Activated CD4-positive, alpha-beta T cell treated with anti-CD3 and anti-CD28 coated beads for 36 hours (primary cell): ENCODE measurements at places on chromosomes 6 and 20. TPM values are rescaled to one million over a fixed set of nuclear protein-coding genes. Genes with fewer than 3 reads are reported as not detected.

- no peak overlapping the region for H3K27ac ChIP-seq
- H3K4me1 ChIP-seq, result no peaks in the 10 kb centered on the region
Observed at GRCh38 chr6:39961178-39961577, 26.9 kb upstream of the MOCS1 start.

GRCh38 chr6:108665495-108666196, 104.9 kb downstream of the FOXO3 start:
- no peak overlapping the region for H3K27ac ChIP-seq
- H3K4me1 ChIP-seq, result peaks cover 49% of the 10 kb centered on the region
- peaks cover 21% of the 10 kb centered on the region for H3K36me3 ChIP-seq
- no peaks in the 10 kb centered on the region for H3K27me3 ChIP-seq
- DNase-seq, result peak; percentile 32

Gene LY6G6C
- not detected for total RNA-seq

DNA sequence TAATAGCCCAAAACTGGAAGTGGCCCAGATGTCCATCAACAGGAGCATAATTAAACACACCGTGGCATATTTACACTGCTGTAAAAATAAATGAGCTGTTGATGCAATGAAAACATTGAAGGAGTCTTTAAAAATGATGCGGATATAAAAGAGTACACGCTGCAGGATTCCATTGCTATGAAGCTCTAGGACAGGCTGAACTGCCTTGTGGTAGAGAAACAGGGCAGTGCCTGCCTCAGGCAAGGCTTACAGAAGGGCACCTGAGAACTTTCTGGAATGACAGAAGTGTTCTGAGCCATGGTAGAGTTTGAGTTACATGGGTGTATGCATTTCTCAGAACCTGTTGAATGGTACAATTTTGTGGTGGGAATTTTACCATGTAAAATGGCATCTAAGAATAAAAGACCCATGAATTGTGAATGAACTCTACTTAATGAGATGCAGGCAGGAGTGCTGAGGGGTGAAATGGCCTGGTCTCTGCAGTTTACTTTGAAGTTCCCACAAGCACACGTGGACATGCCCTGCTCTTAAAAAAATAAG, 45.3 kb upstream of the RIN2 start:
- H3K4me1 ChIP-seq, result no peaks in the 10 kb centered on the region
- no peak overlapping the region for H3K27ac ChIP-seq
- peaks cover 4% of the 10 kb centered on the region for H3K27me3 ChIP-seq
- no peak for DNase-seq
- no peaks in the 10 kb centered on the region for H3K36me3 ChIP-seq

DNA sequence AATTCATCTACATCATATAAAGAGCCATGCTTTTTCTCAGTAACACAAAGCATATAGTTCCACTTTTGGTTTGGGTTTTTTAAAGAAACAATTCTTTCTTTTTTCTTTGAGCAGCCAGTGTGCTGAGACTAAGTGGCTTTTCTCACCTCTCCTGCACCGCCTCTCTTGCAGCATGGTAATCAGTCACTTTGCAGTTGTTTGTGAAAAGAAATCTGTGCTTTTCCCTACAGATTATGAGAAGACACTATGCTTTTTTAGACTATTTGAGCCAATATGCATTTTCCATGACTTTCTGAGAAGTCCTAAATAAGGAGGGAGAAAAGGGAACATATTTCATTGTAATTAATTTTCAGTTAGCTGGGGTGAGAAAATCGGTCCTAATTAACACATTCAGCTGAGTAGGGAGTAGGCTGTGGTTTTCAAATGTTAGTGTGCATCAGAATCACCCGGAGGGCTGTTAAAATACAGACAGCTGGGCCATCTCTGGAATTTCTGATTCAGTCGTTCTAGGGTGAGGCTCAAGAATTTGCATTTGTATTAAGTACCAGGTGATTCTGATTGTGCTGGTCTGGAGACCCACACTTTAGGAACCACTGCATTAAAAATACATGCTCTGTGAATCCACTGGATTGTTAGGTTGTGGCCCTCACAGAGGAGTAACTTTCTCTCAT, 155.2 kb downstream of the TINAG start:
- no peaks in the 10 kb centered on the region for H3K27me3 ChIP-seq
- no peaks in the 10 kb centered on the region for H3K36me3 ChIP-seq
- DNase-seq, result no peak
- no peak overlapping the region for H3K27ac ChIP-seq
- no peaks in the 10 kb centered on the region for H3K4me1 ChIP-seq
- H3K4me3 ChIP-seq, result no peak overlapping the region

DNA sequence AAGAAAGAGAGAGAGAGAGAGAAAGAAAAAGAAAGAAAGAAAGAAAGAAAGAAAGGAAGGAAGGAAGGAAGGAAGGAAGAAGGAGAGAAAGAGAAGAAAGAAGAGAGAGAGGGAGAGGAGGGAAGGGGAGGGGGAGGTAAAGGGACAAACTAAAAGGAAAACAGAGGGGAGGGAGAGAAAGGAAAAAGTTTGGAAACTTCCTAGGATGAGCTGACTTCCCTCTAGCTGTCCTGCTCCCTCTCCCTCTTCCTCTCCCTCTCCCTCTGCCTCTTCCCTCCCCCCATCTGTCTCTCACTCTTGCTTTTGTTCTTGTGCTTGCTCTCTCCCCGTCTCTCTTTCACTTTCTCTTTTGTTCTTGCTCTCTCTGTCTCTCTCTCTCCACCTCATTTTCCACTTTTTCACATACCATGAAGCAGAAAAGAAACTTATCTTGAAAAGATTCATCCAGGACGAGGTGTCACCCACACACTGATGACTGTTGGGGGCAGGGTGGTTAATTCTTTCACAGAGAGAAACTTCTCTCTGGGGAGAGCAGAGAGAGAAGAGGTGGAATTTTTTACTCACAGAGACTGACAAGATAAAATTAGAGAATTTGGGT, 56.4 kb upstream of the DUSP22 start:
- H3K36me3 ChIP-seq, result no peaks in the 10 kb centered on the region
- H3K27ac ChIP-seq, result peak overlapping the region; percentile 80
- DNase-seq, result peak; percentile 87
- peaks cover 51% of the 10 kb centered on the region for H3K4me1 ChIP-seq
- H3K27me3 ChIP-seq, result no peaks in the 10 kb centered on the region

DNA sequence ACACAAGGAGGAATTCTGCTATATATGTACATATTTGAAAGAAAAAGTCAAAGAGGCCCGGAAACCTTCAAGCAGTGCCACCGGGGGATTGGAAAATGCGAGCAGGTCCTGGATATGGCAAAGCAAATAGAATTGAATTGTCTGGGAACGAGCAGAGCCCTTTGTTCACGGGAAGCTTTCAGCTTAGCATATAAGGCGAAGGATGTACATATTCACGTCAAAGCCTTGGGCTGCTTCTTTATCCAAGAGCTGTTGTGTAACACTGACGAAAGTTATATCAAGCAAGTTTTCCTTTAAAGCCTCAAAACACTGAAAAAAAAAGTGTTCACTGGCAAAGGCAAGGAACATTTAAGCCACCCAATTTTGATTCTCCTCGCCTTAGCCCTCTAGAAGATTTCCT, 171.0 kb downstream of the GPX5 start:
- no peak overlapping the region for H3K27ac ChIP-seq
- DNase-seq, result no peak
- H3K4me3 ChIP-seq, result no peak overlapping the region
- H3K27me3 ChIP-seq, result peaks cover 60% of the 10 kb centered on the region

DNA sequence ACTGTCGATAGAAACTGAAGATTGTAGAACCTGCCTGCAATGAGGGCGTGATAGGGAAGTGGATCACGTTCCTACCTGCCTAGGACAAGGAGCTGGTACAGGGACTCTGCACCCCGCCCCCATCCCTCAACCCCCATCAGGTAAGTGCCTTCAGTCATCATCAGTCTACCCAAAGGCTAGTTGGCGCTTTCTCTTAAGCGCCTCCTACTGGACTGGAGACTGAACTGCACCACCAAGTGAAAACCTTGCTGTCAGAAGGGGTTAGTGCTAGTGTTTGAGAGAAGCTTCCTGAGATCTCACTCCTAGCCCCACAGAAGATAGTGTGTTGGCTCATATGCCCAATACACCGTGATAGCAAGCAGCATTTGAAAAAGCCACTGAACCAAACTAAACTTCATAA, 706.5 kb upstream of the MAN1A1 start:
- DNase-seq, result peak; percentile 18
- no peaks in the 10 kb centered on the region for H3K27me3 ChIP-seq
- H3K4me1 ChIP-seq, result no peaks in the 10 kb centered on the region
- H3K36me3 ChIP-seq, result no peaks in the 10 kb centered on the region
- no peak overlapping the region for H3K27ac ChIP-seq

DNA sequence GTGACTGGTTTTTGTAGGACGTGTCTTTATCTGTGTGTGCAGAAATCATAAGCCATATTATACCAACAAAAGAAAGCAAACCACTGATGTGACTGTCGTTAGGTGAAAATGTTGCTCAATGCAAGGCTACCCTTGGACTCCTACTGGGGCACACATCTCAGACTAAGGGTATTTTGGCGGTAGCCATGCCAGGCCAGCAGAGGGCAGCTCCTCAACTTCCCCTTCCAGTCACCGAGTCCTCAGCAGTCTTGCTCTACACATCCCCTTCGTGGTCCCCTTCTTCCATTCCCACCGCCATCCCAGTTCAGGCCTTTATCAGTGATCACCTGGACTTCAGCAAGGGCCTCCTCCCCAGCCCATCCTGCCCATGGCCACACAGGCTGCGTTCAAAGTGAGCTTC, 113.7 kb upstream of the GGTLC1 start:
- H3K4me3 ChIP-seq, result no peak overlapping the region
- peaks cover 2% of the 10 kb centered on the region for H3K27me3 ChIP-seq
- peak; percentile 57 for DNase-seq
- H3K27ac ChIP-seq, result no peak overlapping the region

- peaks cover 4% of the 10 kb centered on the region for H3K27me3 ChIP-seq
- no peak overlapping the region for H3K27ac ChIP-seq
- DNase-seq, result no peak
- no peaks in the 10 kb centered on the region for H3K4me1 ChIP-seq
Observed at GRCh38 chr6:79617518-79617941, 13.6 kb upstream of the SH3BGRL2 start.

DNA sequence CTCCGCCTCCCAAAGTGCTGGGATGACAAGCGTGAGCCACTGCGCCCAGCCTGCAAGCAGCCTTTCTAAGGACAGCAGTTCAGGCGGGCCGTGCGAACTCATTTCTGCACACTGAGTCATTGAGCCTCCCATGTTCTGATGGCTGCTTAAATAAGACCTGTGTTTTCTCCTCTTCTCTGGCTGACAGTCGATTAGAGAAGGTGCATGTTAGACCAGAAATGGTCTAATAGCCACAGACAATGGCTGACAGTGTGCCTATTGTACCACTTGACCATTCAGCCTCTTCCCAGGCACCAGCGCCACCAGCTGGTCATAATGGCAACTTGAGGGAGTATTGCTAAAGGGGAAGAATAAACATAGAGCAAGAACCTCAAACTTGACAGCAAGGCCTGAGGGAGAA, 6.2 kb downstream of the CST11 start:
- DNase-seq, result peak; percentile 62
- peaks cover 5% of the 10 kb centered on the region for H3K27me3 ChIP-seq

- H3K4me3 ChIP-seq, result no peak overlapping the region
- H3K27ac ChIP-seq, result no peak overlapping the region
- H3K27me3 ChIP-seq, result no peaks in the 10 kb centered on the region
- DNase-seq, result no peak
- peaks cover 1% of the 10 kb centered on the region for H3K36me3 ChIP-seq
Observed at GRCh38 chr6:111220383-111221031, 133.2 kb downstream of the SLC16A10 start.

DNA sequence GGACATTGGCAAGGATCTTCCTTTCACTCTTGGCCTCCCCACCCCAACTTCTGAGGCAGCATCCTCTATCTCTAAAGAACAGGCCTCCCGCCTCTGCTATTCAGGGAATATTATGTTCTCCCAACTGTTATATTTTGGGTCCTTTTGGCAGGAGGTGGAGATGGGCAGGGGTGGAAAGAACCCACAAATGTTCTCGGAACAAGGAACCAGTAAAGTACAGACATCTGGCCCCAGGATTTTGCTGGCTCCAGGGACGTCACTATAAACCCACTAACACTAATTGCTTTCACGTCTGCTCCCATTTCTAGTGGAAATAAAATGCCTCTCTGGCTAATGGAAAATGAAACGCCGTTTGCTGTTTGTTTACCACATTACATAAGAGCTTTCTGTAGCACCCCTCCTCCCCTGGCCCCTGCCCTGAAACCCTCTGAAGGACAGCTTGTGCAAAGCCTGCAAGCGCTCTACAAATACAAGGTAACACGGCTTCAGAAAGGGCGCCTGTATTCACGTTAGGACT, 77.7 kb upstream of the TBC1D7 start:
- H3K4me3 ChIP-seq, result no peak overlapping the region
- H3K36me3 ChIP-seq, result peaks cover 2% of the 10 kb centered on the region
- no peaks in the 10 kb centered on the region for H3K27me3 ChIP-seq
- peaks cover 3% of the 10 kb centered on the region for H3K4me1 ChIP-seq

GRCh38 chr6:136015531-136015930, 164.0 kb downstream of the PDE7B start:
- no peaks in the 10 kb centered on the region for H3K36me3 ChIP-seq
- no peak overlapping the region for H3K27ac ChIP-seq
- H3K4me3 ChIP-seq, result no peak overlapping the region
- no peak for DNase-seq
- H3K27me3 ChIP-seq, result peaks cover 3% of the 10 kb centered on the region

GRCh38 chr6:44657206-44657819, 269.8 kb downstream of the CDC5L start:
- no peak overlapping the region for H3K27ac ChIP-seq
- H3K4me1 ChIP-seq, result peaks cover 13% of the 10 kb centered on the region
- no peaks in the 10 kb centered on the region for H3K36me3 ChIP-seq
- no peak for DNase-seq
- H3K4me3 ChIP-seq, result no peak overlapping the region

DNA sequence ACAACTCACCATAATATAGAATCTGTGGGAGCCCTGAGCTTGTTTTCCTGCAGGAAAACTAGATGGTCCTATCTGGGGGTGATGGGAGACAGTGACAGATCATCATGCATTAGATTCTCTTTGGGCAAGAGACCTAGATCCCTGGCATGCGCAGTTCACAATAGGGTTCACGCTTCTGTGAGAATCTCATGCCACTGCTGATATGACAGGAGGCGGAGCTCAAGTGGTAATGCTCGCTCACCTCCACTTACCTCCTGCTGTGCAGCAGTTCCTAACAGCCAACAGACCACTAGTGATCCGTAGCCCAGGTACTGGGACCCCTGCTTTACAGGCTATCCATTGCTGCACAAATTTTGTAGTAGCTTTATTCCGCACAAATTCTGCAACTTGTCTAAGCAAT, 84.5 kb downstream of the HIVEP2 start:
- peak overlapping the region; percentile 42 for H3K27ac ChIP-seq
- H3K4me3 ChIP-seq, result peak overlapping the region; percentile 15
- peaks cover 23% of the 10 kb centered on the region for H3K36me3 ChIP-seq
- H3K4me1 ChIP-seq, result peaks cover 79% of the 10 kb centered on the region
- no peaks in the 10 kb centered on the region for H3K27me3 ChIP-seq

Gene ADGB
- not detected for total RNA-seq

- H3K36me3 ChIP-seq, result peaks cover 16% of the 10 kb centered on the region
- no peak overlapping the region for H3K27ac ChIP-seq
- H3K4me1 ChIP-seq, result peaks cover 29% of the 10 kb centered on the region
- no peak overlapping the region for H3K4me3 ChIP-seq
- H3K27me3 ChIP-seq, result no peaks in the 10 kb centered on the region
- peak; percentile 13 for DNase-seq
Observed at GRCh38 chr20:63701329-63702035, 5.0 kb downstream of the TNFRSF6B start.
